Smooth muscle cell of the pulmonary artery (primary cell): ENCODE measurements at places on chromosomes 1 and 21. TPM values are rescaled to one million over a fixed set of nuclear protein-coding genes. Genes with fewer than 3 reads are reported as not detected.

Gene CRYBG2
- not detected in 2 replicates for total RNA-seq

Gene HHAT
- total RNA-seq = 7.1 and 11.4 TPM in 2 replicates

Gene ARHGAP30
- not detected in 2 replicates for total RNA-seq

Gene CXADR
- 0.91 and 2.2 TPM in 2 replicates for total RNA-seq

Gene MATN1
- total RNA-seq = 0.20 TPM in 1 of 2 replicates, not detected in the other

Gene GUCA2A
- not detected in 2 replicates for total RNA-seq

Gene OR2T33
- not detected in 2 replicates for total RNA-seq

Gene DLGAP3
- 0.07 TPM in 1 of 2 replicates, not detected in the other for total RNA-seq

Gene MYBPH
- total RNA-seq = 0.07 TPM in 1 of 2 replicates, not detected in the other

Gene KRTAP19-1
- total RNA-seq = not detected in 2 replicates

Gene MEX3A
- total RNA-seq = 1.2 and 4.1 TPM in 2 replicates

Gene APOBEC4
- not detected in 2 replicates for total RNA-seq

Gene SLC25A34
- 0.73 and 1.3 TPM in 2 replicates for total RNA-seq

Gene CFHR5
- total RNA-seq = not detected in 2 replicates

Gene RAD54L
- total RNA-seq = 1.8 and 2.5 TPM in 2 replicates

Gene RCSD1
- total RNA-seq = 0.13 and 1.2 TPM in 2 replicates

Gene CYP4B1
- not detected in 2 replicates for total RNA-seq

Gene DNASE2B
- total RNA-seq = not detected in 2 replicates

Gene HCN3
- 0.91 and 1.4 TPM in 2 replicates for total RNA-seq

Gene PSMB2
- 25.2 and 25.6 TPM in 2 replicates for total RNA-seq

Gene DNAJC11
- 44.4 and 49.5 TPM in 2 replicates for total RNA-seq

Gene ACADM
- 23.8 and 24.9 TPM in 2 replicates for total RNA-seq

Gene RGSL1
- not detected in 2 replicates for total RNA-seq

Gene LCE3E
- not detected in 2 replicates for total RNA-seq
